ENCODE measurements at places on chromosomes 2 and 18.

GRCh38 chr2:46086578-46087070 is 210.6 kb upstream of the EPAS1 start:
- no peak for DNase-seq

DNA sequence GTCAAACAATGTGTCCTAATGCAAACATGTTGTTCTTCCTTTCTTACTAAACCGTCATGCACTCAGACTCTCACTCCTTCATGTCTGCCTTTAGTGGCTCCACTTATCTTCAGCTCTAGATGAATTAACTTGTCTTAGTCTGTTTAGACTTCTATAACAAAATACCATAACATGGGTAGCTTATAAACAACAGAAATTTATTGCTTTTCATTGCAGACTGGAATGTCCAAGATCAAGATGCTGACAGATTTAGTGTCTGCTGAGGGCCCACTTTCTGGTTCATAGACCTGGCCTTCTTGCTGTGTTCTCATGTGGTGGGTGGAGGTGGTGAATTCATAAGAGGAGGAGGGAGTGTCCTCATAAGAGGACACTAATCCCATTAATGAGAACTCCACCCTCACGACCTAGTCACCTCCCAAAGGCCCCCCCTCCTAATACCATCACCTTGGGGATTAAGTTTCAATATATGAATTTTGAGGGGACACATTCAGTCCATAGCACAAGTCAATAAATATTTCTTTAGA is 32.3 kb downstream of the RALBP1 start:
- DNase-seq, result no peak

GRCh38 chr2:47903781-47904490 is 2.4 kb downstream of the FBXO11 start:
- no peak for DNase-seq

- no peak for DNase-seq
These were observed 80.4 kb downstream of the ASXL2 start for GRCh38 chr2:25797620-25798488.

- no peak for DNase-seq
These were observed 143.4 kb downstream of the UBE2E3 start for GRCh38 chr2:181123798-181124231.

GRCh38 chr2:74183878-74184277 is 5.2 kb upstream of the MOB1A start:
- DNase-seq, result no peak

DNA sequence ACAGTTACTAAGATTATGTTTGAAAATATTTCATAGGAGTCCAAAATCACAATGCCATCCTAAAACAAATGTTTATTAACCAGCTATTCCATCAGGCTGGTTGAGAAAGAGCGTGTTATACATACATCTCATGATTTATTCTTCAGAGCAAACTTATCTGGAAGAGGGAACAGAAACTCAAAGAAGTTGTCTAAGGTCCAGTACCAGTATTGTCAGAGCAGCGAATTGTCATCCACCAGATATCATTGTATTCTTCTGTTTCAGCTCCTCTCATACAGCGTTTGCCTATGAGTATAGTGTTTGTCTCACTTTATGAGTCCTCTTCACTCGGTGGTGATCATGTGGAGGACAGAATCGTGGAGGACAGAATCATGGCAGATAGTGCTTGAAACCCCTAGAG is 238.2 kb downstream of the OSR1 start:
- DNase-seq, result no peak

DNA sequence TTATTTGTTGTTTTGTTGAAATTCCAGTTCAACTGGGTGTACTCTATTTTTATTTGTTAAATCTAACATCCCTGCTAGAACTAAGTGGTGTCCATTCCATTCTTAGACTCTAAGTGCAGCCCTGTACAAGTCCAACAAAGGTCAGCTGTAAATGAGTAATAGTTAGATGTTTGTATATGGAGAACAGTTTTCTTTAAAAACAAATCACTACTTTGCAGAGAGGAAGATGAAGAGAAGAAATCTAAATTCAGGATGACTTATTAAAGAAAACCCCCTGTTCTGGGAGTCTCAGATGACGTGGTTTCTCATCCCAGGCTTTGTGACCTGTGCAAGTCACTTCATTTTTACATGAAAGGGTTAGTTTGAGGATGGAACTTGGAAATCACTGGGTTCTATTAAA is 57.9 kb downstream of the GALNT14 start:
- DNase-seq, result no peak

DNA sequence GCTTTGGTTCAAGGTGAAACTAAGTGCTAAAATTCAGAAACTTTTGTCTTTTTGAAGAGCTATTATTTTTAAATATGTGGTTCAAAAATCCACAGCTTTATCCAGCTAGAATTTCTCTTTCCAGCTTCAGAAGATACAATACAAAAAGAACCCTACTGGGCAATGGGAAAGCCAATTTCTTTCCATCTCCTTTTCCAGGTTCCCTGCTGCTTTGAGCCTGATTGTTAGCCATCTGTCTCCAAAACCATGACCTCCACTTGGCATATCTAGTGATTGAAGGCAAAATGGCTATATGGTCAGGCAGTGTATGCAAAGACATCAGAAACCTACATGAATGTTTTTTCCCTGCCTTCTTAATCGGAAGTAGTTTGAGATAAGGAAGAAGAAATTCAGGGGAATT is 134.1 kb downstream of the KCNH7 start:
- no peak for DNase-seq

DNA sequence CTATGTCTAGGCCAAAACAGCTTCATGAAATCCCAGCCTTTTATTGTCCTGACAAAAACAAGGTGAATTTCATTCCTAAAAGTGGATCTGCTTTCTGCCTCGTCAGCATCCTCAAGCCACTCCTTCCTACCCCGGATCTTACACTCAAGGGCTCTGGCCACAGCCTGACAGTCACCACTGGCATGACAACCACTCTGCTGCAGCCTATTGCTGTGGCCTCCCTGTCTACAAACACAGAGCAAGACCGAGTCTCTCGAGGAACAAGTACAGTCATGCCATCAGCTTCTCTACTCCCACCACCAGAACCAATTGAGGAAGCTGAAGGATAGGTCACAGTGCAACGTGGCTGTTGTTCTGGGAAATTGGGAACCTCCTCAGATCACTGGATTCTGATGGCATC is 106.1 kb downstream of the ICA1L start:
- DNase-seq, result no peak
